ENCODE measurements at places on chromosomes 6 and 20.

DNA sequence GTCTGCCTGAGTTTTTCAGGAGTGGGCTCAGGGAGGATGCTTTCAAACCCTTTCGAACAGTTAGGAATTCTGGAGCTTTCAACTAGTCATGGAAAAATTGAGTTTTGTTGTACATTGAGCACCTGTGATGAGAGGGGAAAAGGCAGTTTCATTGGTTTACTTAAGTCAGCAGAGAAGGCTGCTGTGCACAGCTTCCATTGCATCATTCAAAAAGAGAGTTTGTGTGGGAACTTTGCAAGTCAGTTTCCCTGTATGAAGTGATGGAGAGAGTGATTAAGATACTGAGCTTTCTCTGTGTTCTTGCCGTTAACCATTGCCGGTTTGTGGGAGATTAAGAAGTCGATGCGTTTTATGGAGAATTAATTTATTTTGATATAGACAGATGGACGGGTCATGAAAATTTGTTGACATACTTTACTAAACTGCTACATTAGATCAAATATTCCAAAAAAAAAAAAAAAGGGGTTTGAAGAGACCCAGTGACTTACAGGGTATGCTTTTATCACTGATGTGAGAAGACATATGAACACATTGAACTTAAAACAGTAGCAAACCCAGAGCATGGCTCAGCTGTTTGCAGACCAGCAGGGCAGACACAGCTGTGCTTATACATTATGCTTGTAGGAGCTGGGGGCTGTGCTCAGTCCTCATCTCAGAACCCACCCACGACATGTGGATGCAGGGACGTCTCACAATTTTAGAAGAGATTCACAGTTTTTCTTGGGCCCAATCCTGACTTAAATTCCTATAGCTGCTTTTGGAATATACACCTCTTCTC lies 234.1 kb downstream of the SOX4 start:
- DNase-seq: no peak

DNA sequence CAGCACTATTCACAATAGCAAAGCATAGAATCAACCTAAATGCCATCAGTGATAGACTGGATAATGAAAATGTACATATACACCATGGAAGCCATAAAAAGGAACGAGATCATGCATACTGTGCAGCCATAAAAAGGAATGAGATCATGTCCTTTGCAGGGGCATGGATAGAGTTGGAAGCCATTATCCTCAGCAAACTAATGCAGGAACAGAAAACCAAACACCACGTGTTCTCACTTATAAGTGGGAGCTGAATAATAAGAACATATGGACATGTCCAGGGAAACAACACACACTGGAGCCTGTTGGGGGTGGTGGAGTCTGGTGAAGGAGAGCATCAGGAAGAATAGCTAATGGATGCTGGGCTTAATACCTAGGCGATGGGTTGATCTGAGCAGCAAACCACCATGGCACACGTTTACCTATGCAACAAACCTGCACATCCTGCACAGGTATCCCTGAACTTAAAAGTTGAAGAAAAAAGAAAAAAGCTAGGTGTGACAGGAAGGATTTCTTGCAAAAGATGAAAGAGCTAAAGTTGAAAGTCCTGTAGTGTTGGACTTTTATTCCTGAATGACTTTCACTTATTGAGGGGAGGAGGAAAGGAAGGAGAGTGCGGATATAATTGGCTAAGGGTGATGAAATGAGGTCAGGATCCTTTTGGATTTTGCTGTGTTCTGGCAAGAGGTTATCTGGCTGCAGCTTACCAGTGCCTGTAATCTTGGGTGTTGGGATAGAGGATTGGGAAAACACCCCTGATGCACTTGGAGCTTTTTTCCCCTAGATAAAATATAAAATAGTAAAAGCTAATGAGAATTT lies 8.5 kb downstream of the TRMT11 start:
- no peak for DNase-seq

GRCh38 chr6:82275686-82276085 lies 28.1 kb upstream of the IBTK start:
- no peak for DNase-seq

DNA sequence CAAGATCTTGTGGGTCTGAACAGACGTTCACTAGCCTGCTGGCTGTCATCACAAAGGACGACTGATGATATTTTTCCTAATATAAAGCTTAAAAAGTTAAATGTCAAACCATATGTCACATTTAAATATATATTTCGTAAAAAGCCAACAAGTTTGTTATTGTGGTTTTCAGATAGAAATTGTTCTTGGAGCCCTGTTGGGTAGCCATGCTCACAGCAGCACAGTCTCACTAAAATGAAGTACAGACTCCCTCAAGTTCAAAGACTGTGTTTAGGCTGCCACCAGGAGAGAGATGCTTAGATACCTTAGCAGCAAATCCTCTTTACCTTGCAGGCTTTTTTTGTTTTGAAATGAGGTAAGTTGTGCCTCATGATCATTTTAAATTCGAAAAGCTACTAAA lies 17.8 kb downstream of the EEF1E1 start:
- DNase-seq: peak; percentile 43

- DNase-seq: no peak
These were observed 75.1 kb downstream of the NINL start for GRCh38 chr20:25510202-25510601.

- no peak for DNase-seq
These were observed 8.2 kb downstream of the IRAK1BP1 start for GRCh38 chr6:78875505-78875904.

DNA sequence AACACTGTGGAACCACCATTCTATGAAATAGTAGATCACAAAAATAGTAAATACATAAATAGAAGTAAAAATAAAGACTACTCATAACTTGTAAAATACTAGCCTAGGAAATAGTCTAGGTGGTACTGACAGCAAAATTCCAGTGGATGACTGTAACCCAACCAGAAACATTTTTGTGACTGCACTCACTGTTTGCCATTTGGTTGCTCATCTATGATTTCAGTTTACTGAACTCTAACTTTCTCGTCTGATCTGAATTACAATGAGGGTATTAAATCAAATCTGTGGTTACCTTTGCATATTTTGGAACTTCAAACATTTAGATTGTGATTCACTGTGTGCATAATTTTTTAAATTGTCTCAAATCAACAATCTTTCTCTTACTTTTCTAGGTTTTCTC lies 151.1 kb downstream of the KHDC1L start:
- no peak for DNase-seq

- no peak for DNase-seq
These were observed 4.0 kb downstream of the RBBP8NL start for GRCh38 chr20:62423326-62423706.

GRCh38 chr6:105220186-105220585 lies 40.4 kb upstream of the POPDC3 start:
- DNase-seq: no peak

DNA sequence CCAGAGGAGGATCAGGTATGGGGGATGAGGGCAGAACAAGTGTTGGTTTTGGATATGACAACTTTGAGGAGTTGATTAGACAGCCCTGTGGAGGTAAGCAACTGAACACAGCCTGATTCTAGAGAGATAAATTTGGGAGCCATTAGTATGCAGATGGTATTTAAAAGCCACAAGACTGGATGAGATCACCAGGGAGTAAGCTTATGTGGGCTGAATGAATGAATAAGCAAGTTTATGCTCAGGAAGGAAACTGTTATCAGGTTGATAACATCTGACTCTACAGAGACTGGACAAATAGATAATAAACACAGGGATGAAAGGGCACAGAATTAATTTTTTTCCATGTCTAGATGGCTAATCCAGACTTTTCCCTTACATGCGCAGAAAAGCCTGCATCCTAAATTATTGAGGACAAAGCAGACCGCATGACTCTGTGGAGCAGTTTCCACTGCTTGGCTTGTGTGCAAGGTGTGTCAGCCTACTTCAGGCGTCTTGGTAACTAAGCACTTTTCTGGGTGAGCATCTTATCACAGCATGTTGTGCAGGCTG lies 150.6 kb downstream of the GJA10 start:
- DNase-seq: peak; percentile 56

GRCh38 chr20:32674362-32674789 lies 635 bp upstream of the C20orf203 start:
- DNase-seq: peak; percentile 15

DNA sequence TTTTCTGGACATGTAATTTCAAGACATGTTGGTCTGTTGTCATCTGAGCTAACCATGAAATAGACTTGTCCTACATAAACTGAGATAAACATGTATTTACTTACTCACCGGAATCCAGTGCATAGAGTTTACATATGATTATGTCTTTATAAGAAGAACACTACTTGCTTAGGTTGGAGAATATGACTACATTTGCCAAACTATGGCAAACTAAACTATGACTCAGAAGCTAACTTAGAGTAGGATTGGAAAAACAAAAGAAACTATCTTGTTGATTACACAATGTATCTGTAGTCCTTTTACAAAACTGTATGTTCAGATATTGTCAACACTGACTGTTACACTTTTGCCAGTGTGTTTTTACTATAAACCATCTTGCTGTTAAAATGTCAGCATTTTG lies 113.3 kb downstream of the CRYBG1 start:
- DNase-seq: peak; percentile 38

GRCh38 chr6:101585501-101585900 lies 192.0 kb downstream of the GRIK2 start:
- no peak for DNase-seq

DNA sequence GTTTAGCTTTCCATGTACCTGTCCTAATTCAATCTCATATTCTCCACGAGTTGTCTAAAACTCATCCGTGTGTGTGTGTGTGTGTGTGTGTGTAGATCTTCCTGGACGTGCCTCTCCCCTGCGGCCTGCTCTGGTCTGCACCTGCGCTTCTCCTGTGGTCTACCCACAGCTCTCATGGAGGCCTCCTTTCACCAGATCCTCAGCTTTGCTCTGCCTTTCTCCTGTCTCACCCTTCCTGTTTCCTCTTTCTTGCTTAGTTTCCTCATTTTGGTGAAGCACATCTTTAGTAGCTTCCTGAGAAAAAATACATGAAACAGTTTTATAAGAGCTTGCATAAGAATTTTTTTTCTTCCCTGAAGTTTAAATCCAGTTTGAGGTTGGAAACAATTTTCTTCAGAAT lies 18.1 kb downstream of the SLX4IP start:
- no peak for DNase-seq

DNA sequence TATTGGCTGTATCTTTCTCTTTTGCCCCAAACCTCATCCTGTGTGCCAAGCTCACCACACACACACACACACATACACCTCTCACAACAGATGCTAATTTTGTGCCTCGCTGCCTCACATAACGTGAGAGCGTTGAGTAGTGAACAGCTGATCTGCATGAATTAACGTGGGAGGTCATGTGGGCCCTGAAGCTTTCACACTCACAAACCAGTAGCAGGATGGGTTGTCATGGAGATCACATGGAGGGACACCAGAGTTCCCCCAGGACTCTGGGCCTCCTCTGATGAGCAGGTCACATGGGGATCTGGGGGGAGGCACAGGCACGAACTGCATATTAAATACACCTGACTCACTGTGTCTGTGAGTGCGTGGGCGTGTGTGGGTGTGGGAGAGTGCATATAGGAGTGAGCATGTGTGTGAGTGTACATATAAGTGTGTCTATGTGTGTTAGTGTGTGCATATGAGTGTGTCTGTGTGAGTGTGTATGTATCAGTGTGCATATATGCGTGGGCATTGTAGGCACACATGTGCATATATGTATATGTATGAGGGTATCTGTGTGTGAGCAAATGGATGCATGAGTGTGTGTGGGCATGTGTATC lies 62.7 kb upstream of the SULF2 start:
- DNase-seq: no peak

GRCh38 chr20:59084041-59084850 lies 41.7 kb upstream of the PRELID3B start:
- DNase-seq: no peak

GRCh38 chr6:18122128-18123093 lies at the start of gene NHLRC1:
TSS of gene NHLRC1 (minus strand) at chr6:18122677. CDS start at chr6:18122606, 71 bp downstream.
- peak; percentile 53 for DNase-seq

GRCh38 chr20:5410470-5410869 lies 93.7 kb upstream of the PROKR2 start:
- no peak for DNase-seq

GRCh38 chr20:8390037-8390433 lies 258.0 kb downstream of the PLCB1 start:
- DNase-seq: no peak

- DNase-seq: no peak
These were observed 16.7 kb upstream of the ZFAND3 start for GRCh38 chr6:37802810-37803209.

DNA sequence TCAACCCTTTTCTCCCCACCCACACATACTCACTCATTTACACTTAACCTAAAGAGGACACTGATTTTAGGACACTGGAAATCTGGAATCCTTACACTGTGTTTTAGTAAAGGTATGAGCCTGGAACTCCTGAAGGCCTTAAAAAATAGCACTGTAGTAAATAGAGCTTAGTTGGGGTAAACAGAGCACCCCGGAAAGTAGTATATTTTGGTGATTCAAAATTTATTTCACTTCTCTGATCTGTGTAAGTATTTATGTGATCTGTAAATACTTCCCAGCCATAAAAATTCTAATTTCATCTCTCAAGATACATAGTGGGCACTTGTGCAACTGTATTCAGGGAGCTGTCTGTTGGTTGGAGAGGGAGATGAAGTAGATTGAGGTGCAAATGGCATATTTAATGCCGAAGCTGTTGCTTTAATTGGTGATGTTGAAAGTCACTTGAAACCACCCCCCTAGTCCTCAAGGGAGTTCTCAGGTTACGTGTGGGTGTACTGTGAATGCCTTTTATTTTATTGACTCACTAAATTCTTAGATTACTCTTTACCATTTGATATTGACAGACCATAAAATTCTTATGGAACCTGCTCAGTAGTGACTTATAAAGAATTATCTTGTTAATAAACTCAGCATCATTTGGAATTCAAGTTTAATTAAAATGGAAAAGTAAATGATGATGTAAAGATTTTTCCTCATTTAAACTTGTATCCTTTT lies 154.9 kb downstream of the SOX4 start:
- DNase-seq: no peak

- no peak for DNase-seq
These were observed 100.2 kb upstream of the KCNG1 start for GRCh38 chr20:51122931-51123658.

DNA sequence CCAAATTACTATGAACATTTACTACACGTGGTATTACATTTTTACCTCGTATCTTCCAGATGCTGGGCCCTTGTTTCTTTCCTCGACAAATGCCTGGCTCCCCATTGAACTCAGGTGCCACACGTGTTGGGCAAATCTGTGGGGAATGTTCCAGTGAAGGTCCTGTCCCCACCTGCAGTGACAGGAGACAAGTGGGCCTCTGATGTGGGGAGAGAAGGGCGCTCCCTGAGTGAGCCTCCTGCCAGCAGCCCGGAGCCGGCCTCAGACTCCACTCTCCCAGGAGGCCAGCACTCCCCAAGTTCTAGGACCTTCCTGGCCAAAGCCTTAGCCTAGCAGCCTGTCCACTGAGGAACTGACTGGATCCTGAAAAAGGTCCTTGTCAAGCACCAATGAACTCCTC lies 21.7 kb upstream of the SCML4 start:
- no peak for DNase-seq

DNA sequence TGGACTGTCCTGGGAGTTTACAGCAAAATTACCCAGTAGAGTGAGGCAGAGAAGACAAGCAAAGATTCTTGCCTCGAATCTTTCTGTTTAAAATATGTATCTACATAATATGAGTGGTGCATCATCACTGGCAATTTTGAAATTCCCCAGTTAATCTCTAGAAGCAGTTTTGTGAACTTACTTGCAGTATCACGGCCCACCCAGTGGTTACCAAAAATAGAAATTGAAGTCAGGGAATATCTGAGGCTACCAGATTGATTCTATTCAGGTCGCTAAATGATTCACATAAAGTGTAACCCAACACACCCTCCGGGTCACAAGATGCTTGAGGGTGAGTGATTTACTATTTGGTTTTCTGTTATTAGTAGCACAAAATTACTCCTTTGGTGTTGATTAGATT lies 111.9 kb downstream of the PPP1R14C start:
- DNase-seq: peak; percentile 62
